Stimulated activated CD8-positive, alpha-beta memory T cell treated with anti-CD3 and anti-CD28 coated beads, Interleukin-7, amount 100 ng/mL, for 1 hour (primary cell): ENCODE measurements at places on chromosomes 3 and 15.

DNA sequence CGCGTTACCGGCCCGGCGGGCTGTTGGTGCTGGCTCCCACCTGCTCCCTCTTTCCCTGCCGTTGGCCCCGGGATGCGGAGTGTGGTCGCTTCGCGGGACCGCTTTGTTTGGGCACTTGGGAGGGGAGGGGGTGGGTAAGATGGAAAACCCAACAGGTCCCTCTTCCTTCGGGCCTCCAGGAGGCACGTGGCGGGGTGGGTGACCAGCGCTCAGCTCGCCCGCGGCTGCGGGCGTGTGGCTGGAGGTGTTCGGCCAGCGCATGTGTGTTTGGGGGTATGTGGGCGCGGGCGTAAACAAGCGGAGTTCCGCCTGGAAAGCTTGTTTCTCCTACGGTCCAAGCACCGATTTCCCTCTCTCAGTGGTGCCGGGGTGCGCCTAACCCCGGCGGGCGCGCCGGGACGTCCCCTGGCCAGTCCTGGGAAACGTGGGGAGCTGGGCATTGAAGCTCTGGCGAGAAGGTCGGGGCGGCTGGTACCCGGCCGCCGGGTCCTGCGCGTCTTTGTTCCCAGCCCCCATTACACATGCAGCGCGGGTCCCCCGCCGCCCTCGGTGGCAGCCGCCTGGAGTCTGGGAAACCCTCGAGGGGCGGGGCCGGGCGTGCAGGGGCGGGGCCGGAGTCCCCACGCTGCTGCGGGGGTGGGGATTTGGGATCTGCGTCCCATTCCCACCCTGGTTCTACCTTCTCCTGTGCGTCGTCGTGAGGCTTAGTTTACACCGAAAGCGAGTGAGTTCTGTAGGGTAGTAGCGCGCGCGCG, 1.4 kb downstream of the ACVR2B start:
- DNase-seq, result no peak

GRCh38 chr3:13718436-13718835, 161.4 kb downstream of the WNT7A start:
- DNase-seq, result no peak

- DNase-seq, result no peak
Measured at GRCh38 chr3:194364652-194365434, 4.7 kb downstream of the LRRC15 start.

- no peak for DNase-seq
Measured at GRCh38 chr15:49987198-49987785, 131.7 kb downstream of the ATP8B4 start.

DNA sequence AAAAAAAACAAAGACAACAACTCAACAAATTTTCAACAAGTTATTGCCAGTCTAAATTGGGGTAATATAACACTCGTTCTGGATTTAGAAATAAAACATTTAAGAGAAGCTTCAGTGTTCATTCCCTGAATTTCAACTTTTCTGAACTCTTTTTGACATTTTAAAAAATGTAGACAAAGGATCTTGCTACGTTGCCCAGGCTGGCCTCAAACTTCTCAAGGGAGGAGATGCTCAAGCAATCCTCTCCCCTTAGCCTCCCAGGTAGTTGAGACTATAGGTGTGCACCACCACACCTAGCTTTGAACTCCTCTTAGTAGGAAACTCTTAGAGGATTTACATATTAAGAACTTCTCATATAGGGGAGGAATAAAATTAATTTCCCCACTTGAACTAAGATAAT, 91.9 kb downstream of the AKAP13 start:
- no peak for DNase-seq

- no peak for DNase-seq
Measured at GRCh38 chr15:100033140-100033857, 300.1 kb upstream of the LYSMD4 start.

GRCh38 chr3:64214381-64215018, 10.8 kb downstream of the PRICKLE2 start:
- DNase-seq, result no peak

GRCh38 chr3:115845986-115846385, 222.7 kb downstream of the GAP43 start:
- DNase-seq, result no peak

DNA sequence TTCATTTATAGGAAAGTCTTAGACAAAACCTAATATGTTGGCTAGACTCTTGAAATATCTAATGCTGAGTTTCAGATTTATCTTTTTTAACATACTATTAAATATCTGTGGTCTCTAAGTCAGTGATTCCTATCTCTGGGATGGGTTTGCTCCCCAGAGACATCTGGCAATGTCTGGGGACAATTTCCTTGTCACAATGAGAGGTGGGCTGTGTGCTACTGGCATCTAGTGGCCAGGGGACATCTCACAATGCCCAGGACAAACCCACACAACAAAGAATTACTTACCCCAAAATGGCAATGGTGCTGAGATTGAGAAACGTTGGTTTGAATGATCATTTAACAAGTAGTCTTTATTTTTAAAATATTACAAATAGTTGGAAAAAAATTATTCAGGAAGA, 602.1 kb downstream of the MAGI1 start:
- no peak for DNase-seq

GRCh38 chr3:19250959-19251610, 102.8 kb downstream of the KCNH8 start:
- DNase-seq, result no peak

- DNase-seq, result no peak
Measured at GRCh38 chr3:149570016-149570415, 87.8 kb downstream of the WWTR1 start.

GRCh38 chr3:178170698-178171535, 365.3 kb upstream of the KCNMB2 start:
- no peak for DNase-seq

DNA sequence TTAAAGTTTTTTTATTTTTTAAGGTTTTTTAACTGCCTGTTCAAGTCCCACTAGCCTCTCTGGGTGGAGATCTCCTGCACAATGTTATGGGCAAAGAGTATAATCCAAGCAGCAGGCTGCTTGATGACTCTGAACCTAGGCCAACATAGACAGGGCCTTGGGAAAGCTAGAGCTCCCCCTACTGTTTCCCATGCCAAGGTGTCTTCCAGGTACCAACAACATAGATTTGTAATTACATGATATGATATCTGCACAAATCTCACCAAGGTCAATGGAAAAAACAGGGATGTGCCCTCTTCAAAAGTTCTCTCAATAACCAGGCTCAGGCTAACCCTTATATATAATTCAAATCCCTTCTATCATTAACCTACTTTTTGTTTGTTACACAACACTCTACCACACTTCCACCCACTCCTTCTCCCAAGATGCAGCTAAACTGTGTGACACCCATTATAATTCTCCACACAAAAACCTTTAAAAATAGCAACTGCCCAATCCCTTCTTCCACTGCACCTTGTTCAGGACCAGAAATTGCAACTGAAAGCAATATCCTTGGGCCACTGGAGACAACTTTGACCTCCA, 43.8 kb downstream of the RBM15B start:
- DNase-seq, result peak; percentile 19

DNA sequence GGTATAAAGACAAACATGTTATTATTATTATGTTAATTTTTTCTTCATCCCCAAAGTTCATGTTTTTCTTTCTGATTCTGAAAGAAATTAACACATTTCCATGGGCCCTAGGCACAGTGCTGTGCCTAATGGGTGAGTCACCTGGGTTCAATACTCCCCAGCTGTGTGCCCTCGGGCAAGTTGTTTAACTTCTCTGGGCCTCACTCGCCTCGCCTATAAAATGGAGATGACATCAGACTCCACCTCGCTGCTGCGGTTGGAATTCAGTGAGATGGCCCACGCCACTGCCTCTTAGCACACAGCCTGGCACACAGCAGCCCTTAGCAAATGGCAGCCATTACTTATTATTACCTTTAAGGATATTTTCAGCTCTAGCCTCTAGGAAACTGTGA, 22.6 kb downstream of the DNASE1L3 start:
- DNase-seq, result no peak

DNA sequence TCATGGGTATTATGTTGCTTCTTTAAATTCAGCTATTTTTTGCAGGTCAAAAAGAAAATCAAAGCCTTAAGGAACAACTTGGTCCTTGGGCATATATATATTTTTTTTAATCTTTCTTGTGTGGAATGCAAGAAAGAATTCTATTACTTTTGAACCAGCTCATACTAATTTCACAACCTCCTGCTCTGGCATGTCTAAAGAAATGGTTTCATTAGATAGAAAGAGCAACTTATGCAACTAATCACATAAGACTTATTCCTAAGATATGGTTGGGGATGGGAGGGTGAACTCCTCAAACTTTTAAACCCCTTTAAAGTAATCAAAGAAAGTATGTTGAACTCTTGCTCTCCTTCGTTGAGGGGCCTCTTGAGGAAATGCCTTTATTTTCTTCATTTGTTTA, 114.9 kb downstream of the GMNC start:
- DNase-seq, result no peak
